ENCODE measurements at places on chromosomes 16 and 17. TPM values are rescaled to one million over a fixed set of nuclear protein-coding genes. Genes with fewer than 3 reads are reported as not detected.

GRCh38 chr17:40597156-40597555, 31.9 kb upstream of the CCR7 start:
- no peaks in the 10 kb centered on the region for H3K36me3 ChIP-seq
- no peaks in the 10 kb centered on the region for H3K27me3 ChIP-seq
- no peak for DNase-seq
- H3K4me3 ChIP-seq, result no peak overlapping the region
- peaks cover 14% of the 10 kb centered on the region for H3K4me1 ChIP-seq
- no peak overlapping the region for H3K27ac ChIP-seq

DNA sequence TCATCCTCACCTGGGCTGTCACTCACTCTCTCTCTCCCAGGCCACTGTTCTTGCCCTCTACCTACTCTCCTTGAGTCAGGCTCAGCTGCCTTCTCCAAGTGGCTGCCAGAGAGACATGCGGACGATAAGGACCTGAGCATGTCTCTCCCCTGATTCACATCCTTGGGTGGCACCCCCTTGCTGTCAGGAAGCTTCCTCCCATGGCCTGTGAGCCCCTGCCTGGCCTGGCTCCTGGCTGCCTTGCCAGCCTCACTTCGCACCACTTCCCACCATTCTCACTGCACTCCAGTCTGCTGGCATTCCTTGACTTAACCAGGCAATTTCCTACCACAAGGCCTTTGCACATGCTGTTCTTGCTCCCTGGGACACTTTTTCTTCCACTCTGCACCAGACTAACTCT, 2.7 kb upstream of the ALDH3A1 start:
- peaks cover 52% of the 10 kb centered on the region for H3K4me1 ChIP-seq
- no peak overlapping the region for H3K4me3 ChIP-seq
- no peak for DNase-seq
- no peaks in the 10 kb centered on the region for H3K27me3 ChIP-seq
- H3K36me3 ChIP-seq, result no peaks in the 10 kb centered on the region

DNA sequence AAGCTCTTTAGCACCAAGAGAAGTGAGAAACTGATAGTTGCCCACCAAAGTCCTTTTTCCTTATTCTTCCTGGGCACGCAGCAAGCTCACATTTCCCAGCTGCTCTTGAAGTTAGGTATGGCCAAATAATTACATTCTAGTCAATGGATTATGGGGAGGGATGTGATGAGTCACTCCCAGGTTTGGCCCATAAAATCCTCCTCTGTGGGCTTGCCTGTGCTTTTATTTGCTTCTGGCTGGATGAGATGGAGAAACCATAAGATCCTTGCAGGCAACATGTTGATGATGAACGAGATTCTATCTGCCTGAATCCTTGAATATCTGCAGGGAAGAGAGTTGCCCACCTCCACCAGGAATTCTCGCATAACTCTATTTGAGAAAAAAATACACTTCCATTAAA, 568.3 kb upstream of the SALL1 start:
- no peaks in the 10 kb centered on the region for H3K36me3 ChIP-seq
- no peak overlapping the region for H3K27ac ChIP-seq
- no peaks in the 10 kb centered on the region for H3K27me3 ChIP-seq

DNA sequence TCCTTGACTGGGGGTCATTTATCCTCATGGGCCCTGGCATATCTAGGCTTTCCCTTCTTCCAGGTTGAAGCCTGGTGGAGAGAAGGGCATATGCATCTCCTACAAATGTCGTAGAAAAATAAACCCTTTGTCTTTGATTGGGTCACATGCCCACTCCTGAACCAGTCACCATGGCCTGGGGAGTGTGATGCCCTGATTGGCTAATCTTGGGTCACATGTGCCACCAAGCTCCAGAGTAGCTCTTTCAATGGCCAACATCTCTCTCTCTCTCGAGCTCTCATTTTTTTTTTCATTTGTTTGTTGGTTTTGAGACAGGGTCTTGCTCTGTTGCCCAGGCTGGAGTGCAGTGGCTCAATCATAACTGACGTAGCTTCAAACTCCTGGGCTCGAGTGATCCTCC, 5.6 kb upstream of the XPO6 start:
- H3K4me3 ChIP-seq, result no peak overlapping the region
- no peaks in the 10 kb centered on the region for H3K36me3 ChIP-seq

DNA sequence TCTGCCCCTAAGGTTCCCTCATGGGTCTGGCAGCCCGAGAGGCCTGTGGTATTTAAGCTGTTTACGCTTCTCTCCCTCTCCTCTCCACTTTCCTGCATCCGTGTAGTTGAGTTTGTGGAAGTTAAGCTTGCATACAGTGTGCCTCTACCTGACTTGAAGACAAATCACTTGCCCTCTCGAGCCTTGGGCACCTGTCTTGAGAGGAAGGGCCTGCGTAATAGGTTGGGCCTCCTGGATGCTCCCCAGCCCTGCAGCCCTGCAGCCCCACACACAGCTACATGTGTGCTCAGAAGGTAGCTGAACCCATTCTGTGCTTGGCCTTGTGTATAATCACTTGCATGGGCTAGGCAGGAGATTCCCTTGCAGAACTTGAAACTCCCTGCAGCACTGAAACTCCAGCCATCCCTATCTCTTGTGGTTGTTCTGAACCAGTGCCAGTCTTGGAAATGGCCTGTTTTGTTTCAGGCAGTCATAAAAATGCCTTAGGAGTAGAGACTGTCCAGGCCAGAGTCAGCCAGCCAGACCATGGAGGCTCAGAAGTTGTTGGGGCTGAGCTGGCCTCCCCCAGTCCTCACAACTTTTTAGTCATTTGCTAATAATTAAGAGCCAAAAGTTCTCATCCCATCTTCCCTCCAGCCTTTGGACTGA, 134.6 kb downstream of the CLEC16A start:
- DNase-seq, result no peak
- no peaks in the 10 kb centered on the region for H3K36me3 ChIP-seq
- peaks cover 19% of the 10 kb centered on the region for H3K4me1 ChIP-seq
- no peak overlapping the region for H3K4me3 ChIP-seq
- no peak overlapping the region for H3K27ac ChIP-seq

DNA sequence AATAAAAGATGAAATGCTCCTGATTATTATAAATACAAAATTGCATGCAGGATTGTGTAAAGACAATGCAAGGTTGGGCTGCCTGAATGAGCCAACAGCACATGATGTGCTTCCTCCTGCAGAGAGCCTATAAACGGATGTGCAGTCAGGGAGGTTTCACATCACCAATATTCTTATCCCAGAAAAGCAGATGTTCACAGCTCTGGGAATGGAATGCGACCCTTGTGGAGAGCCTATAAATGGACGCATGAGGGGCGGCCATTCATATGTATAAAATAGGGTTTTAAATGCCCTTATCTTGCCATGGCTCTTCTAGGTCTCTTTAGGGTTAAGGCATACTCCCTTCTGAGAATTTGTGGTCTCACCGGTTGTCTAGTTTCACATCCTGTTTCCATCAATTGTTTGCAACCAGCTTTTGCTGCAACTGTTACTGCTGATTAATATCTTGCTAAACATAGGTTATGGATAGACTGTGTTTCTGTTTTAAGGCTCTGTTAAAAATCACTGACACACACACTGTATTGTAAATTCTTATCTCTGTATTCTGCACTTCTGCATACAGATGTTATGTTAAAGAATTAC, 31.9 kb downstream of the SLFN11 start:
- H3K4me3 ChIP-seq, result no peak overlapping the region
- DNase-seq, result no peak
- H3K36me3 ChIP-seq, result no peaks in the 10 kb centered on the region
- no peaks in the 10 kb centered on the region for H3K4me1 ChIP-seq

DNA sequence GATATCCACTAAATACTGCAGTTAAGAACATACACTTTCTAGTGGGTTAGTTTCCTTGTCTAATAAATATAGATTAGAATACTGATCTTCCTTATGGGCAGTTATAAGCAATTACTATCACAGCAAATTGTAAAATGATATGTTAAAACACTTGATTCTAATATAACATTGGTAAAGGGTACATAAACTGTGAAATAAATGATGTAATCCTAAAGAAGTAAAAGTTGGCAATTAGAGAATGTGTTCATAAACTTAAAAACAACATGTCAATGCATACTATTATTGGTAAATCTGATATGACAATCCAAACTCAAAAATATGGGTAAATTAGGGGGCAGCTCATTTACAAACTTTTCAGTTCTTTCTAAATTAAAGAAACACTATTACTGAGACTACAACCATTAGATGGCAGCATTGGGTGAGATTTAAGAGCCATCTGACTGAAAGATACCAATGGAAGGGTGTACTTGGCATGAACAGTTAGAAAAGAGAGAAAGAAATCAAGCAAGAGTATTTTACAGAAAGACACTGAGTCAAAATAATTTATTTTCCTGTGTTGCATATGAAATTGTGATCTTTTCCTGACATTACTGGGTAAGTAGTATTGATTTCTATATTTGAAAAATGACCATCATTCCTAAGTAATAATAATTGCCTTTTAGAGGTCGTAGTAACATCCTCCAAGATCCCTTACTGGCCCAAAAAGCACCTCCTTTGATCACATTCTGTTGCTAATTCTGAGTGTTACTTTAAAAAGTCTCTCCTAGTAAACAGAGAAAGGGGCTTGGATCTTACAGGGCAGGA, 119.6 kb downstream of the SPAG9 start:
- no peaks in the 10 kb centered on the region for H3K27me3 ChIP-seq
- peak; percentile 61 for DNase-seq
- H3K4me3 ChIP-seq, result no peak overlapping the region
- no peak overlapping the region for H3K27ac ChIP-seq

DNA sequence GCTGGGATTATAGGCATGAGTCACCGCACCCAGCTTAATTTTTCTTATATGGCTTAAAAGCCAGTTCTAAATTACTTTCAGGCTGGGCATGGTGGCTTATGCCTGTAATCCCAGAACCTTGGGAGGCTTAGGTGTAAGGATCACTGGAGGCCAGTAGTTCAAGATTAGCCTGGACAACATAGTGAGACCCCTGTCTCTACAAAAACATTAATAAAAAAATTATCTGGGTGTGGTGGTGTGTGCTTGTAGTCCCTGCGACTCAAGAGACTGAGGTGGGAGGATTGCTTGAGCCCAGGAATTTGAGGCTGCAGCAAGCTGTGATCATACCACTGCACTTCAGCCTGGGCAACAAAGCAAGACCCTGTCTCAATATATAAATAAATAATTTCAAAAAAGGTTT, 10.8 kb upstream of the SMARCD2 start:
- no peaks in the 10 kb centered on the region for H3K27me3 ChIP-seq
- H3K4me3 ChIP-seq, result no peak overlapping the region
- DNase-seq, result no peak
- H3K4me1 ChIP-seq, result peaks cover 7% of the 10 kb centered on the region

DNA sequence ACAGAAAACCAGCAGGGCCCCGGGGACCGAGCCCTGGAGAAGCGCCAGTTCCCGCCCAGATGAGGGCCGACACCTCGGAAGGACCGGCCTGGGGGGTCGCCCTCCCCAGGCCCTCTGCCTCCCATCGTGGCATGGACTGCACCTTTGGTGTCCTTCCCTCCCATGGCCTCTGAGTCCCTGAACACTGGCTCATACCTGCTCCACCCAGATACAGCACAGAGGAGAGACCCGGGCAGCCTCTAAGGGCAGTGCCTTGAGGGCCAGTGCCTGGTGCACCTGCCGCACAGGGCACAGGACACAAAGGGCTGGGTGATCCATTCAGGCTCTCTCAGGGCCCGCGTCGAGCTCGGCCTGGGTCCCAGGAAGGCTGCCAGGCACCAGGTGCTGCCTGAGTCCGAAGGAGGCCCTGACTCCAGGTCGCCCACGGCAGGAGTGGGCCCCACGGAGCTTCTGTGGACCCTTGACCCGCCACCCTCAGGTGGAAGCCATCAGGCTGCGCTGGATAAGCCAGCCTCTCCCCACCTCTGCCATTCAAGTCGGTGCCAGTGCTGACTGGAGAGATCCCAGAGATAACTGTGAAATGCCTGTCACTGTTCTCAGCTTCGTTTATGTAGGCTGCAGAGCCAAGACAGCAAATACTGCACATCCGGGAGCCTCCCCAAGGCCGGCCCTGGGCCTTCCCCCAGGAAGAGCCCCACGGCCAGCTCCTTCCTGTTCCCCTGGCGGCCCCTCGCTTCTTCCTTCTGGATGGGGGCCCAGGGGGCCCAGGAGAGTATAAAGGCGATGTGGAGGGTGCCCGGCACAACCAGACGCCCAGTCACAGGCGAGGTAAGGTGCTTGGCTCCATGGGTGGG, at the start of gene ZG16B:
Gene ZG16B, plus strand, starts transcription at position 803 of the 854 bp plus-strand sequence. CDS start 139 bp downstream, outside the sequence.
- H3K27ac ChIP-seq, result no peak within 1 kb of the TSS
- H3K27me3 ChIP-seq, result no peaks in the 10 kb centered on the region
- H3K4me3 ChIP-seq, result no peak within 1 kb of the TSS
- no peak for DNase-seq

GRCh38 chr16:19512297-19512696, 9.6 kb downstream of the GDE1 start:
- DNase-seq, result no peak
- H3K4me1 ChIP-seq, result peaks cover 2% of the 10 kb centered on the region
- H3K27ac ChIP-seq, result no peak overlapping the region

- H3K4me1 ChIP-seq, result no peaks in the 10 kb centered on the region
- H3K27ac ChIP-seq, result no peak overlapping the region
- 0 out of 2 replicates have a peak, but pooled peaks cover 2% of the 10 kb centered on the region for H3K36me3 ChIP-seq
These were observed 38.3 kb downstream of the REXO5 start for GRCh38 chr16:20844588-20844987.

DNA sequence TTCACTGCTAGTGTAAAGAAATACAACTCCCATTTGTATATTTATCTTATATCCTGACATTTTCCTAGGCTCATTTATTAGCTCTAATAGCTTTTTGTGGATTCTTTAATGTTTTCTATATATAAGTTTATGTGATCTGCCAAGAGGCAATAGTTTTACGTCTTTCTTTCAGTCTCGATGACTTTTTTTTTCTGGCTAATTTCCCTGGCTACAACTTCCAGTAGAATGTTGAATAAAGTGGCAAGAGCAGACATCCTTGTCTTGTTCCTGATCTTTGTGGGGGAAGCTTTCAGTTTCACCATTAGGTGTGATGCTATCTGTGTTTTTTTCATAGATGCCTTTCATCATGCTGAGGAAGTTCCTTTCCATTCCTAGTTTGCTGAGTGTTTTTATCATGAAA, 43.9 kb upstream of the ABCA3 start:
- no peaks in the 10 kb centered on the region for H3K4me1 ChIP-seq
- no peaks in the 10 kb centered on the region for H3K36me3 ChIP-seq
- H3K27ac ChIP-seq, result no peak overlapping the region

DNA sequence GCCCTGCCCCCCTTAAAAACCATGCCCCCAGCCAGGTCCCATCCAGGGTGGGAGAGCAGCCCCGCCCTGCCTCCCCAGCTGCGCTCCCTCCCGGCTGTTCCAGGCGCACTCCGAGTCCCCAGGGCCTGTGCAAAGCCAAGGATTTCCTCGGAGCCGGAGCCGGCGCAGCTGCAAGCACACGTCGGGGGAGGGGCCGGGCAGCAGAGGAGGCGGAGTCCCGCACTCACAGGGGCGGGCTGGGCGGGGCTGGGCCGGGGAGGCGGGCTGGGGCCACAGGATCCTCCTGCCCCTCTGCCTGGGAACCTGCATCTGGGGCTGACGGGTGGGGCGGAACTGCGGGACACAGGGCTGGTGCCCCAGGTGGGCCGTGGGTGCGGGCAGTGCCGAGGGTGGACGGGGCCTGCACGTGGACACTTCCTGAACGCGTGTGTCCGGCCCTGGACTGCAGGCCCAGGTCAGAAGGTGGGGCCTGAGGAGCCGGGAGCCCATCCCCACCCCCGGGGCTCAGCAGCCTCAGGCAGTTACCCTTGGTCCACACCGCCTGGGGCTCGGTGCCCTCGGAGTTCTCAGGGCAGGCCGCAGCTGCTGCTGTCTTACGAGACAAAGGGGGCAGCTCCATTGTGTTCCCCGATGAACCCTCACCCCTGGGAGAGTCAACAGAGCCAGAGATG, 24.0 kb upstream of the SSTR5 start:
- peaks cover 41% of the 10 kb centered on the region for H3K4me1 ChIP-seq
- no peak for DNase-seq
- H3K27me3 ChIP-seq, result no peaks in the 10 kb centered on the region
- no peaks in the 10 kb centered on the region for H3K36me3 ChIP-seq
- peak overlapping the region; percentile 51 for H3K27ac ChIP-seq
- H3K4me3 ChIP-seq, result peak overlapping the region; percentile 44

LHX1 gene
- total RNA-seq, result 0.44 TPM

CA5A gene
- total RNA-seq, result not detected

KRTAP4-4 gene
- total RNA-seq, result not detected

SPN gene
- 0.47 TPM for total RNA-seq

MT2A gene
- total RNA-seq, result 710 TPM

All from HCT116 (cell line).